ENCODE measurements at places on chromosomes 6 and 20.

DNA sequence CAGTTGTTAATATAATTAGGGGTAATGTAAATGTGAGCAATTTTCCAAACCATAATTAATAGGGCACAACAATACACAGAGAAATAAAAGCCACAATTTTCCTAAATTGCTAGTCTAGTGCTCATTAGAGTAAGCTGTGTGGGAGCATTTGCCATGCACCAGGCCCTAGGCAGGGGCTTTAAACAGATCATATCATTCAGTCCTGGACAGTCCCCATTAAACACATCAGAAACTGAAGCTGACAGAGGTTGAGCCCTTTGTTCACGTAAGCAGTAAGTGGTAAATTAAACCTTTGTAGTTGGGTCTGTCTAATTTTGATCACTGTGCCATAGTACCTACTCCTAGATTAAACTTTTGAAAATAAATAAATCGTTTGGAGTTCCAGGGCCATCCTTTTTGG lies 931.1 kb downstream of the C6orf118 start:
- no peak for DNase-seq

GRCh38 chr6:3743541-3743940 lies 8.0 kb downstream of the PXDC1 start:
- DNase-seq, result no peak

- DNase-seq, result peak; percentile 15
Observed at GRCh38 chr6:6217855-6218758, 102.4 kb downstream of the F13A1 start.

DNA sequence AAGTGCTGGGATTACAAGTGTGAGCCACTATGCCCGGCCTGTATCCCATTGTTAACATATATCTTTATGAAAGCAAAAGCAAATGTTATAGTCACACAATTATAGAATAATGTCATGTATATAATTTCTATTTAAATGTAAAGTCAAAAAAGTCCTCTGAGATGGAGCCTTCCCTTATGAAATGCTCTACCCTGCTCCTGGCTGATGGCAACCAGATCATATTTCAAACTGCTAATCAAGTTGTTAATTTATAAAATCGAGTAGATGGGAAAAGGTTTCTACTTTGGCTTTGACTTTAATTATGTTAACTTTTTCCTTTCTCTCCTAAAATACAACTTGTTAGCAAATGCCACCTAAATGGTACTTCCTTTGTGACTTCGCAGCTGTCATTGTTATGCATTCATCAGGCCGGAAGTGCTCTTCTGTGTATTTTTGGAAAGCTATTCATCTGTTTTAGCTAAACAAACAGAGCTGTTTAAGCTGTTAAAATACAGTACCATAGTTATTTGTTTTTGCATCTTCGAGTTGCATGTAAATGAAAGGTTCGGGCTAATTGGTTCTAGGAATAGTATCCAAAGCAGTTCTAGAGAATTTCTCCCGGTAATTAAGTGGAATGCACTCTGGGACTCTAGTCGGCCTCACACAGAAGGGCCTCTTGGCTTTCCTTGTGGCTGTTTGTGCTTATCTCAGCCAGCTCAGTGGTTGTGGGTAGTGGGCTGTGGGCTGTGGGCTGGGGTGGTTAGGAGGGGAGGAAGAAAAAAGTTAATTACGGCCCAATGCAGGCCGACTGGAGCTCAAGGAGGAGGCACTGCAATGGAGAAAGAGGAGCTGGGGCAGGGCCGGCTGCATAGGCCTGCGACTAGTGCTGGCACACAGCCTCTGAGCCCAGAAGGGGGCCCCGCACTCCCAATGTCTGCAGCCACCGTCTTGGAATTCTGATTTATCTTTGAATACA lies 34.8 kb downstream of the SLC35D3 start:
- DNase-seq, result no peak

Data from right renal cortex interstitium (tissue), 3 donors.